ENCODE measurements at places on chromosomes 11 and 22.

- peak; percentile 90 for ATAC-seq
Measured at GRCh38 chr11:124961972-124962609, 8.1 kb downstream of the CCDC15 start.

GRCh38 chr22:20464096-20464614 lies 26.5 kb upstream of the SCARF2 start:
- peak; percentile 53 for ATAC-seq

DNA sequence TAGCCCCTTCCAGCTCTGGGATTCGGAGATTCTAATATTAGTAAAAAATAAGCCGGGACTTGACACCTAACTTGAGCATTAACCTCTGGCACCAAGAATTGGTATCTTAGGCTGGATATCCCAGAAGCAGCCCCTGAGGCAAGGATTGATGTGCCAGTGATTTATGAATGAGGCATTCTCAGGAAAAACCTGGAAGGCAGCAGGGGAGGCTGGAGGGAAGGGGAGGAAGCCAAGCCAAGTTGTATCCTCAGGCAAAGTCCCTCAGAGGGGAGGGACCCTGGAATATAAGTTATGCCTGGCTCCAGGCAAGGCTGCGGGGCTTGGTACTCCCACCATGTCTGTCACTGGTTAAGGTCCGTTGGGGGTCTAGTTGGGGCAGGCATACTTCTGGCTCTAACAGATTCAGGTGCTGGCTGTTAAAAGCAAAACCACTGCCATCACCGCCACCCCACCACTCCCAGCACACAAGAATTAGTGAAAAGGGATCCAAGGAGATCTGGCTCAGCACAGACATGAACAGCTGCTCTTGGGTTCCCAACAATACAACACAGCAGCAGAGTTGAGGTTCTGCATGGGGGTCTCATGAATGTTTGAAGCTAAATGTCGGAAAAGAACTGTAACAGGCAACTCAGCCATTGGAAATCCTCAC lies 29.8 kb downstream of the LMO2 start:
- ATAC-seq, result no peak

DNA sequence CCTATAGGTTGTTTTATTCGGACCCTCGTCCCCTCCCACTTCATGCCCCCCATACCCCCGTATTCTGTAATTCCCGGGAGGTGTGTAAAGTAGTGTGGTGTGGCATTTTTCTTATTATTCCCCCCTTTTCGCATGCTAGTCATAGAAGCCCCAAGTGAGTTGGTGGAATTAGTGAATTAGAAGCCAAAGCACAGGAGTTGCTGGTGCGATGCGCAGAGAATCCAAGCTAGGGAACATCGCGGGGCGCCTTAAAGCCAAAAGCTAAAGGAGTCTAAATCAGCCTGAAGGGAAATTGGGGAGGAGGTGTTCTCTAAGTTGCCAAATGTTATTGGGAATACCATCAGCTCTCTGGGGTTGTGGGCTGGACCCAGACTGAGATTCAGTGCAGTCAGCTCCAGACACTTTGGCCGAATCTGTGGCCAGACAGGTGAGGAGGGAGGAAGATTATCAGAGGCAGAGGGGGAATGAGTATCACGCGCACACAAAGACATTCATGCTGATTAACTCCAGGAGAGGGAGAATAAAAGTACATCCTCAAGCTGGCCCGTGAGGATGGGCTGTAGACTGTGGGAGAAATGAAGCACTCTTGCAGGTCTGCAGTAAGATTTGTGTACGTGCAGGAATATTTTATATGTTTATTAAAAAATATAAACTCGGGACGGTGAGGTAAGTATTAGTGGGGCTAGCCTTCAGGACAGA lies 102.8 kb upstream of the HSD17B12 start:
- no peak for ATAC-seq

DNA sequence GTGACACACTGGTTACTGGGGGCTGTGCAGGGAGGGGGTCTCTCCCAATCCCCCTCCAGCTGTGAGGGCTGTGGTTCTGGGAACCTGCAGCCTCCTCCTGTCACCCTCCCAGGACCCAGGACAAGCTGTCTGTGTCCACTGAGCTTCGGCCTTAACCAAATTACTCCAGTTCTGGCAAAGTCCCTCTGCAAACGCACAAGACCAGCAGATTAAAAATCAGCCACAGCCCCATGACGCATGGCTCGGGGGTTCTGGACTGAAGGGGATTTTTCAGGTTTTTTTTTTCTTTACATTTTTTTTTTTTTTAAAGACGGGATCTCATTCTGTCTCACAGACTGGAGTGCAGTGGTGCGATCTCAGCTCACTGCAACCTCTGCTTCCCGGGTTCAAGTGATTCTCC lies 32.2 kb upstream of the A4GALT start:
- no peak for ATAC-seq

DNA sequence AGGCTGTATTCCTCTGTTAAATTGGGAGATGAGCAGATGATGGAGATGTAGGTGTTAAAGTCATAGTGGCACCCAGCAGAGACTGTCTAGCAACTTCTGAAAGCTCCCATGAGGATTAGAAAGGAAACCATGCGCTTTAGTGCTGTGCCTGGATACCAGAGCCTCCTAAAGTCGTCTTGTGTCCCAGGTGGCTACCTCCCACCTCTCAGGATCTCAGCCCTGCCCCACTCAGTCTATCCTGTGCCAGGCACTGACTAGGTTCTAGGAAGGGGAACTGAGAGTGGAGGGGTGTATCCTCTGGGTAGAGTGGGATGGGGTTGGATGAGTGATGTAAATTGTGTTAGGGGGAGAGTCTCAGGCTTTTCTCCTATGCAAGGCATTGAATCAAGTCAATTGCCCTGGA lies 60.2 kb downstream of the KIAA1671 start:
- no peak for ATAC-seq

GRCh38 chr11:130477586-130478203 lies 29.2 kb downstream of the ADAMTS15 start:
- ATAC-seq, result no peak

DNA sequence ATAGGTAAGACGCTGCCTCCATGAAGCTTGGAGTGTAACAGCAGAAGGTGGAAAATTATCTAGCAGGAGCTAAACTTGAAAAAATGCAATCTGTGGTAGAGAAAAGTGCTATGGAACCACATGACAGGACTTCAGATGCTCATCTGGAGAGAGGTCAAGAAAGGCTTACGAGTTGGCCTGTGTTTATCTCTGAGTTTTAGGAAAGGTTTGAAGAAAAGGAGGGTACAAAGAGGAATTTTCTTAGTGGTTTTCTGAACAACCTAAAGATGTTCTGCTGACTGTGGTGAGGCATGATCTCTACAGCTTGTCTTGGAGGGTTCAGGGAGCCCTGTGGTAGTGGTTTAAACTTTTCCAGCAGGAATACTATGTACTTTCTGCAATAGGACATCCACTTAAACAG lies 8.2 kb downstream of the FJX1 start:
- no peak for ATAC-seq

DNA sequence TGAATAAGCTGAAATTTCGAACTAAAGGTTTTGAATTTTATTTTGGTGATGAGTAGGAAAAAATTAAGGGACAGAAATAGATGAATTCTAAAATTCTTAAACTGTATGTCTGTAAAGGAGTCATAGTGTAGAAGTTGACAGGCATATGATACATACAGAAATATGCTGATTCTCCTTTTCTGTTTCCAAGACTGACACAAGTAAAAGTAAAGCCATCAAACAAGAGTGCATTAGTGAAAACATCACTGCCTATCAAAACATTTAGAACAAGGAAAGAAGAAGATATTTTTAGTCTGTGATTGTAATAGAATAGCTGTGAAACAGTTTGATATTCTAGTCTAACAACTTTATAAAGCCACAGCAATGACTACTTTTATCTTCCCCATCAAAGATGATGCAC lies 1318.0 kb upstream of the TENM4 start:
- no peak for ATAC-seq

DNA sequence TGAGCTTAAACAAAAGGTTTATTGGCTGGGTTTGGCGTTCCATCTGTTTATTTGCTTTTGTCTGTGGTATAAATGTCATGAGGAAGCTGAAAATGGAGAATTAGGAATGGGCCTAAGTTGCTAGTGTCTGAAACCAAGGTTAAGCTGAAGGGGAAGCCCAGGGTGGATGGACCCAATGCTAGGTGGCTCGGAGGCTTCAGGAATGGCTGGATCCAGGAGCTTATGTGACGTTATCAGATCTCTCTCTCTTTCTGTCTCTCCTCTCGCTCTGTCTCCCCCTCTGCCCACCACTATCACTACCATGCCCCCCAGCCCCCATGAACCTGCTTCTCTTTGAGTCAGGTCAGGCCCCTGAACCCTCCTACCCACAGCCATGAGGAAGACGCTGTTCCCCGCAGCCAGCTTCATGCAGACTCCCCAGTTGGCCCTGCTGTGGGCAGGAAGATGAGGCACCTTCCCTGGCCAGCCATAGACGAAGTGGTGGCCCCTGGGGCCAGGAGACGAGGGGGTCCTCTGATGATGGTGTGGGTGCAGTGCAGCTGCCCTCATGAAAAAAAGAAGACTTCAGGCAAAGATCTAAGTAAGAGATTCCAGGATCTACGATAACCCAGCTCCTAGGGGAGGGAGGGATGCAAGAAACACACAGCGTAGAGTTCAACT lies 101.5 kb downstream of the BRD1 start:
- ATAC-seq, result no peak

GRCh38 chr11:16382638-16383380 lies 26.5 kb upstream of the SOX6 start:
- no peak for ATAC-seq

DNA sequence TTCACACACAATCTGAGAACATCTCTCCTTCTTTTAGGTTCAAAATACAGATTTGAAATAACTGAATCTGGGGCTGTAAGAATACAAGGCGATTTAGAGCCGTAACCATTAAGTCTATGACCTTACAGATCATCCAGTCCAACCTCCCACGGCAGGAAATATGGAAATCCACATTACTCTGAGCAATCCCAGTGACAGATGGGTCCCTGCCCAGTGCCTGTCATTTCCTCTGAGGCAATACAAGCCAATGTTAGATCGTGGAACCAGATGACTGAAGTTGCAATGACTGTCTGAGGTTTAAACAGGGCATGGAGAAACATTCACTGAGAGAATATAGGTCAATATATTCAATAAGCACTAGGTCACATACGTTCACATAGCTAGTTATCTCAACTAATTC lies 77.4 kb upstream of the OR5AK2 start:
- ATAC-seq, result peak; percentile 74

- peak; percentile 72 for ATAC-seq
Measured at GRCh38 chr22:33002035-33002434, 56.1 kb downstream of the SYN3 start.

- no peak for ATAC-seq
Measured at GRCh38 chr11:74403607-74404321, 5.5 kb upstream of the PGM2L1 start.

DNA sequence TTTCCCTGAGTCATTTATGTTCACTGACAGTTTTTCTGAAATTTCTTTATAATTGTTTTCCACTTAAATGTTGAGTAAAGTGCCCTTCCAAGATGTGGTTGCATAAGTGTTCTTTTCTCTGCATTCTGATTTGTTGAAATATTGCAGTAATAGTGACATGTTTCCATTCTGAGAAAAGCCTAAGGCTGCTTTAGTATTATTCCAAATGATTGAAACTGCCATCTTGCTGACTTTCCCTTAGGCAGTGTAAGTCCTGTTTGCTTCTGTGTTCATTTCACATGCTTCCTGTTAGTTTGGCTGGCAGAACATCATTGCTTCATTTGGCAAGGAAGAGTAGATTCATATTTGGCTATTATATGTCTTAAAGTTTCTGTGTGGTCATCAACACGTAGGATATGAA lies 146.5 kb downstream of the ELP4 start:
- ATAC-seq, result peak; percentile 11

DNA sequence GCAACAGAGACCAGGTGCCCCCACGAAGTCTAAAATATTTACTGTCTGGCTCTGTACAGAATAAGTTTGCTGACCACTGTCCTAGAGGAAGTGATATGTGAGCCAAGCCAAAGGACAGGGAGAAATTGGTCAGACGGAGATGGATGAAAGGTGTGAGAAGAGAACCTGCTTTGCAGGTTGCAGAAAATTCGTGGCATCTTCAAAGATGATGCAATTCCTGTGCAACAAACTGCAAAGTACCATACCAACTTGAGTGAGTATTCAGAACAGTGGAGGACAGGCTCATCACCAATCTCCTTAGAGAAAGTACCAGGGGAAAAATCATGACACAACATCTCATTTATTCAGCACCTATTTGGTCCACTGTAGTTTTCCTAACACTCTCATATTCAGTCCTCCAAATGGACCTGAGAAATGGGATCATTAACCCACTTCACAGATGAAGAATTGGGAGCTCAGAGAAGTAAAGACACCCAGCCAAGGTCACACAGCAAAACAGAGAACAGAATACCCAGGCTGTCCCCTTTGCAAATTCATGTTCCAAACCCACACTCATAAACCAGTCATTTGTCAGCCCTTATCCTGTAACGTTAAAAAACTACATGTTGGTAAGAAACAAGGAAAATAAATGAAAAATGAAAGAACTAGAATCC lies 536.8 kb downstream of the MIAT start:
- ATAC-seq, result no peak

- peak; percentile 58 for ATAC-seq
Measured at GRCh38 chr11:123478352-123478987, 48.4 kb downstream of the GRAMD1B start.

DNA sequence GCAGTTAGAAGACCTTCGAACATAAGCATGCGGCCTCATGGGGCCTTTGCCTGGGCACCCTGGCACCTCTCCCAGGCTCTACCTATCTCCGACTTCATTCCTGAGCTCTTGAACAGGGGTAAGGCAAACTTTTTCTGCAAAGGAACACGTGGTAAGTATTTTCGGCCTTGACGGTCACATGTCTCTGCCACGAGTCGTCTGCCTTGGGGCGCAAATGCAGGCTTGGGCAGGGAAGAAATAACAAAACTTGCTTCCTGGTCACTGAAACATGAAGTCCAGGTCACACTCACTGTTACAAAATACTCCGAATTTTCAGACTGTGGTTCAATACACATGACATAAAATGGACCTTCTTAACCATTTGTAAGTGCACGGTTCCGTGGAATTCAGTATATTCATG lies 3.4 kb upstream of the ASCL2 start:
- ATAC-seq, result no peak

All from esophagus mucosa (tissue), 1 donor.